CD8-positive, alpha-beta memory T cell (primary cell): ENCODE measurements at places on chromosomes 16 and 17. TPM values are rescaled to one million over a fixed set of nuclear protein-coding genes. Genes with fewer than 3 reads are reported as not detected.
A peak's percentile ranks its signal among the peaks of the same experiment; 100 is the strongest.

- DNase-seq = no peak
Measured at GRCh38 chr16:65038100-65038499, 83.8 kb downstream of the CDH11 start.

DNA sequence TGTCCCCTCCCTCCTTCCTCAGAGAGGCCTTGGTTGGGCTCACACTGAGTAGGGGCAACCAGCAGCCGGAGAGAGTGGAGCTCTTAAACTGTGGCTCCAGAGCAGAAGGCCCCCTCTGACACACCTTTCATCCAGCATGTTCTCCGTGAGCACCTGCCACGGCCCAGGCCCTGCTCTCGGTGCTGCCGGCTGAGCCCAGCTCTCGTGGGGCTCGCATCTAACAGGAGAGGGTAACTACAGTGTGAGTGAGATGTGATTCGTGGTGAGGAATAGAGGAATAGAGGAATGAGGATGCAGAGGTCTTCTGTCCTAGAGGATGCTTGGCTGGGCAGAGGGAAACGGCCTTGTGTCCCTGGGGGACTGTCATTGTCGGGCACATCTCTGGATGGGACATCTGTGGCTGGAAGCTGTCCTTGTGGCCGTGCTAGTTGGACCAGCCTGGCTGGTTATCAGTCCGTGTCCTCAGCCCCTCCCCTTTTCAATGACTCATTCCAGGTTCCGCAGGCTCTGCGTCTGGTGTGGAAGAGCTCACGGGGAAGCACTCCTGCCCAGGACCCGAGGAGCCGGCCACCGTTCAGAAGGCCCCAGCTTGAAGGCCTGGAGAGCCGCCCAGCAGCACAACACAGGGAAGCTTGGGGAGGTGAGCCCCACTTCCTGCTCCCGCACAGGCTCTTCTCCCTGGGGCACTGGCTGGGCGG lies 11.9 kb upstream of the DNASE1 start:
- no peak for DNase-seq

GRCh38 chr17:76930107-76930506 lies 61.9 kb downstream of the MGAT5B start:
- DNase-seq = no peak

The GAST gene
- not detected for total RNA-seq

- DNase-seq = no peak
Measured at GRCh38 chr17:33593991-33594390, 300.9 kb upstream of the ASIC2 start.

The ENPP7 gene
- not detected for total RNA-seq

- DNase-seq = no peak
Measured at GRCh38 chr16:55499281-55499680, 9.6 kb upstream of the LPCAT2 start.

The TP53TG3F gene
- not detected for total RNA-seq

DNA sequence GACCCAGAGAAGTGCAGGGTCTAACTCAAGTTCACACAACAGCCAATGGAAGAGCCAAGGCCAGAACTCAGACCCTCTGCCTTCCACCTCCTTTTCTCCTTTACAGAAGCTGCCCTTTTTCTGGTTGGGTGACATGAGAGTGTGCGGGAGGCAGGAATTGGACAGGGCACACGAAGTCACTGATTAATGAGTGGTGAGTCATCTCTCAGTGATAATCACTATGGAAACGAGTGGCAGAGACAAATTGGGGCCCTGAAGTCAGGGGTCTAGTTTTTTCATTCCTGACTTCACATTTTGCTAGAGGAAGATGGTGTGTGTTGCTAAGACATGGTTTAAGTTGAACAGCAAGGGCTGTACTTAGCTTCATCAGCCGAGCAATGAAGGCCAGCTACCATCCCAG lies 312.7 kb upstream of the CCL2 start:
- no peak for DNase-seq

The LAT gene
- total RNA-seq = 203 TPM

- DNase-seq = no peak
Measured at GRCh38 chr16:66590322-66590721, 11.1 kb downstream of the CMTM2 start.

DNA sequence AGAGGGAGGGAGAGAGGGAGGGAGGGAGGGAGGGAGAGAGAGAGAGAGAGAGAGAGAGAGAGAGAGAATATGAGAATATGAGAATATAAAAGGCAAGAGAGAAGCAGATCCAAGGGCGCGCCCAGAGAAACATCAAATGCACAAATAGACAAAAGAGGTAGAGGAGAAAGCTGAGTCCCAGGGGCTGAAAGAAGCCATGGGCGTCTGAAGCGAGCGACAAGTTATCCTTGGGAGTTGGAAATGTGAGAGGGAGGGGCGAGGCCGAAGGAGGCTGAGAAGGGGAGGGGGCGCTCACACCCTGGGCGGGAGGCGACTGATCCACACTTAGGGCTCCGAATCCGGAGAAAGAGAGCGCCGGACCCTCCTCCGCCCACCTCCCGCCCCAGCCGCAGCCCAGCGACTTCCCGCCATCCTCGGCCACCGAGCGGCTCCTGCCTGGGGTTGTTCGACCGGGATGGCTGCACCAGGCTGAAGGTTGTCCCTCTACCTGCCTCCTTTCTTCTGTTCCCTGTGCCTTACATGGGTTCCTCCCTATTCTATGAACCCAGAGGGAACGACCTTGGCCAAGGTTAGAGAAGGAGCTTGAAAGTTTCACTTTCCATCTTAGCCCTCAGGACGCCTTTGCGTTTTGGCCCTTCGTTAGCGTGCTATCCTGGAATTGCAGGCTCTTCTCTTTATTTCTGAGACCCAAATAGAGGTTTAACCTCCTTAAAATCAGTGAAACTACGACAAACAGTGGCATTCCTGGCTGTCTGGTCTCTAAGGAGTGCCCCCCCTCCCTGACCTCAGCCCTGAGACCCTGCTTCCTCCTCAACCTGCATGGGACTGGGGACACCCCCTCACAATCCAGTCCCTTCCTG lies 21.2 kb upstream of the HOXB9 start:
- DNase-seq = no peak

- DNase-seq = no peak
Measured at GRCh38 chr17:28597606-28598383, 1.0 kb downstream of the SPAG5 start.

DNA sequence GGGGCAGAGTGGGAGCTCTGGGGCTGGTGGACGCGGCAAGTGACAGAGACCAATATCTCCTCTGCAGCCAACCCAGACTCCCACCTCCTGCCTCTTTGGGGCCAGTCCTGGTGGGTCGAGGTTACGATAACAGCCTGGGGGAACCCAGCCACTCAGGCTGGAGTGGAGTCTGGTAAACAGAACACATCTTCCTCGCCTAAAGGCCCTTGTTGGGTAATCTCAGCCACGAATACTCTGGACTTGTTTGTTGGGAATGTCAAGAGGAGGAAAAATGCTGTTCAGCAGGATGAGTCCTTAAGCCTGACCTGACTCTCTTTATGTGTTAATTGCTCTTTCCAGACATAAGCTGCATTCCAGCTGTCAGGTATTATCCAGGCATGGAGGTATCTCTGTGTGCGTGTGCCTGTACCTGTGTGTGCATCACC lies 8.0 kb upstream of the SPNS2 start:
- DNase-seq = no peak

GRCh38 chr17:18033442-18034099 lies 5.4 kb downstream of the ATPAF2 start:
- DNase-seq = peak; percentile 68
